ENCODE measurements at places on chromosomes 12 and 14. TPM values are rescaled to one million over a fixed set of nuclear protein-coding genes. Genes with fewer than 3 reads are reported as not detected.

CD27 gene
- 0.58 TPM for total RNA-seq

NCOR2 gene
- 58.3 TPM for total RNA-seq

GPR132 gene
- total RNA-seq, result 0.40 TPM

RPL36AL gene
- 85.2 TPM for total RNA-seq

MIP gene
- 0.60 TPM for total RNA-seq

OSGEP gene
- total RNA-seq, result 11.5 TPM

FAM90A1 gene
- not detected for total RNA-seq

SERPINA12 gene
- total RNA-seq, result 0.35 TPM

TSPAN11 gene
- total RNA-seq, result 0.93 TPM

ASIC1 gene
- 0.28 TPM for total RNA-seq

CIROP gene
- total RNA-seq, result not detected

DNA sequence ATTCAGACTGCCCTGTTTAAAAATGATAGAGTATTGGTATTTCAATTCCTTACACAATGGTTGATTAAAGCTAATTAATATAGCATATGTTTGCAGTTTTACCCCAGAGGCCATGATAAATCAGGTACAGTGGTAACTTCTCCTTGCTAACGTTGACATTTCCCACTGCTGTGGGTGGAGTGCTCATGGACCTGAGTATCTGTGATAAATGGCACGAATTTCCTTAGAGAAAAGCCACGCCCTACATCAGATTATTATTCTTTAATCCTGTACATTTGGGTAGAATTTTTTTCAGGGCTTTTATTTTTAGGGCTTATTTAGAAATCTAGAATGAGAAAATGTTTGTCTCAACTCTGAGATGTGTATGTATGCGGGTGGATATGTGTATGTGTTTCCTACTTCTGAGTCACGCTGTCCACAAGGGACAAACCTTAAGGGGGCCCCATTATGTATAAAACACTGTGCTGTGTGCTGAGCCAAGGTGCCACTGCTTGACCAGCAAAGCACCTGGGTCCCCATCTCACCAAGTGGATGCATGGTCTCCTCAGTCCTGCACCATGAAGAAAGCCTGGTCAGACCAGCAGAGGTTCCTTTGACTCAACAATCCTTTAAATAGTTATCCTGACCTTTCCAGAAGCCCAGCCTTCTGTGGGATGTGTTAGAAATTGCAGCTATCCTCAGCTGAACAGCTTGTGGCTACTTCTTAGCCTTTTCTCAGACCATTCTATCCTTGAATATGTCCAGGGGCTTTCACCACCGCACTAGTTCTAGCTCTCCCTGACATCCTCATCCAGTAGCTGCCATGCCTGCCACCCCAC lies 57.9 kb upstream of the STK38L start:
- no peak for DNase-seq

- DNase-seq, result no peak
These were observed 10.7 kb downstream of the CACNB3 start for GRCh38 chr12:48828841-48829575.

GRCh38 chr14:28382444-28383190 lies 384.0 kb upstream of the FOXG1 start:
- DNase-seq, result no peak

DNA sequence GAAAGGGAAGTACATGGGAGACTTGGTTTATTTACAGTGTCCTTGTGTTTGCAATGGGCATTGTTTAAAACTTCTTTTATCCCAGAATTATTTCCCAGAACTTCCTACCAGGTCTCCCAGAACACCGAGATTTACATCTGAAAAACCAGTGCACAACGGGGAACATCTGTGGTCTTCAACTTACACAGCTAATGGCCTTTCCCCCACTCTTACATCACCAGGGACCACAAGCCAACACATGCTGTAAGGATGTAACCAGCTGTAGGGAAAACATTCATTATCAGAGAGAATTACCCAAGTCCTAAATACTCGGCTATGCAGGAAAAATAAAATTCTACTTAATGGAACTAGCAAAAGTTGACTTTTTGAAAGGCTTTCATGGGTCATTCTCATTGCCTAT lies 267.6 kb downstream of the DUSP6 start:
- DNase-seq, result no peak

DNA sequence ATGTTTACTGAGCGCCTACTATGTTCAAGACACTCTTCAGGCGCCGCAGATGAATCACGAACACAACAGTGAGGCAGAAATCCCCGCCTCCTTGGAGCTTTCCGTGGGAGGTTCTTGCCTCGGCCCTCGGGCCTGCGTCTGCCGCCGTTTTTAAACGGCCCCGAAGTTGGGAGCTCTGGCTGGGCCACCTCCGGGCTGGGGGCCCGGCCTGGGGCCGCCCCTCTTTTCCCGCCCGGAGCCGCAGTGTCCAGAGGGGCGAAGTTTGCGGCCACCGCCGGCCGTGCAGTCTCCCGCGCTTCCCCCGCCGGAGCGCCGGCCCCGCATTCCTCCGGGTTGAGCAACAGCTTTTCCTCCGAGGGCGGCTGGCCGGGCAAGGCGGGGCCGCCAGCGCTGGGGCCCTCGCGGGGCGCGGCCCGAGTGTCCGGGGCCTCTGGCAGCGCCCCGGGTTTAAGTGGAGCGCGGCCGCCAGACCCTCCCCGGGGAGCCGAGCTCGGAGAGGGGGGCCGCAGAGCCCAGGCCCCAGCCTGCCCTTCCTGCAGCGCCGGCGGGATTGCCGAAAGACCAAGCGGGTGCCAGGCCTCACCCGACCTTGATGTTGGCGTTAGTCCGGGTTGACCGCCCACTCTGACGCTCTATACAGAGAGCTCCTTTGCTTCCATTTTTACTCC lies 18.7 kb upstream of the CTDSP2 start:
- peak; percentile 61 for DNase-seq

DNA sequence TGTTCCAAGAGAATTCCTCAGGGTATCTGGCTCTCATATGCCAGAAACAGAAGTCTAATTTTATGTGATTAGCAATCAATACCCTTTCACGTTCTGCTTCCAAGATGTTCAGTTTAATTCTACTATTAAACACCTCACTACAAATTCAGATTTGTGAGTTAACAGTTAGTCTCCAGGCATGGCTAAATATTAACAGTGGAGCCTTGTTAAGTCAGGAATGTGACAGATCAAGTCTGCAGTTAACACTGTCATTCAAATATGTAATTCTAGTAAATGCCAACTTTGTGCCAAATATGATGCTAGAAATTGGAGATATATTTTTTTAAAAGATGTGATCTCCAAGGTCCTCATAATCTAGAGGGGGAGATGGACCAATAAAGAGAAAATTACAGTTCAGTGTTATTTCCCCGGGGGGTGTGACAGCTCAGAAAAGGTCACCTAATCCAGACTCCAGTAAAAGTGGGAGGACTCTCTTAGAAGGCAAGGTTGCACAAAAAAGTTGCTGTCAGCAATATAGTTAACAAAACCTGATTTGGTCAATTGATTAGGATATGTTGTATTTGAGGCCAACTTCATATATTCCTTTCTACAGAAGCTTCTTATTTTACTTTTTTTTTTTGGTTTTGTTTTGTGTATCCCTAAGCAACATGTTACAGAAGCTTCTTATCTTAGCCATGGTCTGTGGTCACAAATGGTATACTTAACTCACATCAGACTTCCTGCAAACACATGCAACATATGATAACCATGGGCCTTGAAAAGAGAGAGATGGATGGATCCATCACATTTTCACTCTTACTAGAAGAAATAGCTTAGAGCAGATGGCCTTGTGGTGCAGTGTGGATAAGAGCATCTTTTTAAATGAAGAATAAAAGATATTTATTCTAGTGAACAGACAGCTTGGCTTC lies 18.4 kb upstream of the RNU6-7 start:
- DNase-seq, result no peak

- DNase-seq, result no peak
These were observed 166.7 kb upstream of the HIF1A start for GRCh38 chr14:61528591-61529021.

DNA sequence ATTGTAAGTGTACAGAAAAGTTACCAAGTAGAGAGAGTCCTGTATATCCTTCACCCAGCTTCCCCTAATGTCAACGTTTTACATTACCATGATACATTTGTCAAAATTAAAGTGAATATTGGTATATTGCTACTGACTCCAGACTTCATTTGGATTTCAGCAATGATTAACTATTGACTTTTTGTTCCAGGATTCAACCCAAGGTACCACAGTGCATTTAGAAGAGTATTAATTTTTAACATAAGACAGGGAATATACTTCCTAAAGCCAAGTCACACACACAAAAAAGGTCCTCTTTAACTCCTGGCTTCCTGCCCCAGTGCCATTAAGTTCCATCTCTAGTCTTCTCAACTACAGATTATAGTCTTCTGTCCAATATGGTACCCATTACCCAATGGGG lies 75.5 kb upstream of the RBM19 start:
- DNase-seq, result no peak

GRCh38 chr14:66802962-66803361 lies 295.0 kb downstream of the GPHN start:
- no peak for DNase-seq

GRCh38 chr14:93146119-93146518 lies 30.4 kb upstream of the ITPK1 start:
- no peak for DNase-seq

DNA sequence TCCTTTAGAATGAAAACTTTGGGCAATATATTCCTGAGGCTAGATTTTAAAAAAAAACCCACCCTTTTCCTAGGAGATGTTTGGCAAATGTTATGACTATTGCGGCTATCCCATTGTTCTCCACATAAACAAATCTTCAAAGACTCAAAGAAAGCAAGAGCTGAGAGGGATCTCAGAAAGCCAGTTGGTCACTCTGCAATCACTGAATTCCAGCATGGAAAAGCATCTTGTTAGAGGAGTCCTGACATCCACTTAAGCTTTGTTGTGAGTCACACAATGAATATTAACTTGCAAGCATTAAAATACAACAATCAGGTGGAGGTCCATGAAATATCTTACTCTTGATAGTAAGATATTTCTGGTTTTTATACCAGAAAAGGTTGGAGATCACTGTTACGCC lies 11.0 kb upstream of the PTPRB start:
- DNase-seq, result no peak

DNA sequence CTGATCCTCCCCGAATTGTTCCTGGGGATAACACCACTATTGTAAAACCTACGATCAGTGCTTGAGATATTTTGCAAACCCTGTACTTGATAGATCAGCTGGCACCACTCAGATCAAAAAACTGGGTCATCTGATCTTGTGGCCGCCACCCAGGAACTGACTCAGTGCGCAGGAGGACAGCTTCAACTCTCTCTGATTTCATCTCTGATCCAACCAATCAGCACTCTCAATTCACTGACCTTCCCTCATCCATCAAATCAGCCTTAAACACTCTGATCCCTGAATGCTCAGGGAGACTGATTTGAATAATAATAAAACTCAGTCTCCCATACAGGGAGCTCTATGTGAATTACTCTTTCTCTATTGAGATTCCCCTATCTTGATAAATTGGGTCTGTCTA lies 4.2 kb upstream of the XPOT start:
- DNase-seq, result no peak

DNA sequence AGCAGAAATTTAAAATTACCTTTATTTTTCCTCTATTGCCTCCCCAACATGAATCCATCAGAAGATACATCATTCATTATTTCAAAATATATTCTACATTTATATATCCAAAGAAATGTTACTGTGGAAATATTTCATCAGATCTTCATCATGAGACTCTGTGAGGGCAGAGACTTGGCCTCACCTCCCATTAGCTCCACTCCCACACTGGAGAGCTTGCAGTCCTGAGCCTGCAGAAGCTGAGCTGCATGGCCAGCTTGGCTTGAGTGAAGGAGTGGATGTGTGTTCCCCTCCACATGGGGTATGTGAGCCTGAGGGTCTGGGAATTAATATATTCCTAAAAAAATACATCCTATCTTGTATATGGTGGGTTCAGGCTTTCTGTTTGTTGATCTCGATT lies 961.9 kb downstream of the TMEM121 start:
- DNase-seq, result no peak

DNA sequence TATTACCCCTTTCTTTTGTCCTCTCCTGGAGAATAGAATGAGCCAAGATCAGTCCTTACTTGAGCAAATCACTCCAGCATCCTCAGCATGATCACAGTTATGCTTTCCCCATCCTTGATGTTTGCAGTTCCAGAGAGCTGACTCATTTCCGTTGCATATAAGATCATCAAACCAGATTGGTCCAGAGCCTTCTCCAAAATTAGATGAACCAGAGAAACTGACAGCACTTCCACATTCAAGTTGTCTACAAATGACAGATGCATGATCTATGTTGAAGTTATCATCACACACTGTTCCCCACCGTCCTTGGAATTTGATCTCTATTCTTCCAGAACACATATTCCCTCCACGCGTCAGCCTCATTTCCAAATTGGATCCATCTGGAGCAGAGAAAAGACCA lies 4.8 kb downstream of the CD163 start:
- no peak for DNase-seq

DNA sequence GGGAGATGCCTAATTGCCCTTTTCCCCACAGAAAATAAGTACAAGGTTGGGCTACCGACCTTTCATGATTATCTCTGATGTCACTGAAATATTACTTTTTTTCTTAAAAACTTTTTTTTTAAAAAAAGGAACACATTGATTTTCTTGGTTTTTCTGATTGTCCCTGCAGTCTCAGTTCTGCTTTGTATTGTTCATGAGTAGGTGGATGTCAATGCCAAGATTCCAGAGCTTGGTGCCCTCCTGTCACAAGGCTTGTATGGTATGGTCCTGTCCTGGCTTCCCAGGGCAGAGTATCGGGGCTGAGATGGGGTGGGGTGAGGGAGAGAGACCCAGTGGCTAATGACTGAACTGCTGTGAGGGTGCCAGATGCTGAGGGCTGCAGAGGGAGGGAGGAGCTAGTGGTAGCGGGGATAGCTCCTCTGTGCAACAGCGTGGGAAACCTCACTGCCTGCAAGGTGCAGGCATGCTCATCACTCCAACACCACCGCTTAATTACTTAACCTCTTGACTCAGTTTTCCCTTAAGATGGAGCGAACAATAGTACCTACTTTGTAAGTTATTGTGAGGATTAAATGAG lies 4.4 kb upstream of the CTDSP2 start:
- no peak for DNase-seq

- no peak for DNase-seq
These were observed 26.6 kb upstream of the NRXN3 start for GRCh38 chr14:78143489-78144145.

- DNase-seq, result no peak
These were observed 3.9 kb upstream of the GSC start for GRCh38 chr14:94773655-94774343.

DNA sequence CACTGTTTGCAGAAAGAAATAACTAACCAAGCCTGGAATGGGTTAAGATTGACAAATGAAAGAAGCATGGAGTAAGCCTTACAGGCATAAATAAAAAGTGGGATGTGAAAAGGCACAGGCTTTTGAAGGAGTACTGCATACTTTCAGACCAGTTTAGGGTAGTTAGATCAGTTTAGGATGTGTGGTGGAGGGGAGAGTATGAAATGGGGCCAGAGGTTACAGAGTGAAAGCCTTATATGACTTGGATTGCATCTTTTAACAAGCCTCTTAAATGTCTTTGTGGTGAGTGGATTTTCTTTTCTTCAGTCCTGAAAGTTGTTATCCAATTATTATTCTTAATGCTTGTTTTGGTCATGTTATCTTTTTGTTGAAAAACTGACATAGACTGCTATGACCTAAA lies 52.2 kb upstream of the TRHDE start:
- no peak for DNase-seq

- no peak for DNase-seq
These were observed 144.9 kb upstream of the PELI2 start for GRCh38 chr14:55973285-55973800.

GRCh38 chr14:85487215-85487614 lies 42.7 kb upstream of the FLRT2 start:
- no peak for DNase-seq

- no peak for DNase-seq
These were observed 32.8 kb upstream of the LUM start for GRCh38 chr12:91144053-91144452.

Measured in left lobe of liver (tissue), 2 donors.